ENCODE measurements at places on chromosomes 6 and 20.

- no peak for DNase-seq
Measured at GRCh38 chr6:167093406-167093921, 29.4 kb upstream of the CCR6 start.

- DNase-seq = no peak
Measured at GRCh38 chr6:169766232-169766631, 14.8 kb downstream of the ERMARD start.

DNA sequence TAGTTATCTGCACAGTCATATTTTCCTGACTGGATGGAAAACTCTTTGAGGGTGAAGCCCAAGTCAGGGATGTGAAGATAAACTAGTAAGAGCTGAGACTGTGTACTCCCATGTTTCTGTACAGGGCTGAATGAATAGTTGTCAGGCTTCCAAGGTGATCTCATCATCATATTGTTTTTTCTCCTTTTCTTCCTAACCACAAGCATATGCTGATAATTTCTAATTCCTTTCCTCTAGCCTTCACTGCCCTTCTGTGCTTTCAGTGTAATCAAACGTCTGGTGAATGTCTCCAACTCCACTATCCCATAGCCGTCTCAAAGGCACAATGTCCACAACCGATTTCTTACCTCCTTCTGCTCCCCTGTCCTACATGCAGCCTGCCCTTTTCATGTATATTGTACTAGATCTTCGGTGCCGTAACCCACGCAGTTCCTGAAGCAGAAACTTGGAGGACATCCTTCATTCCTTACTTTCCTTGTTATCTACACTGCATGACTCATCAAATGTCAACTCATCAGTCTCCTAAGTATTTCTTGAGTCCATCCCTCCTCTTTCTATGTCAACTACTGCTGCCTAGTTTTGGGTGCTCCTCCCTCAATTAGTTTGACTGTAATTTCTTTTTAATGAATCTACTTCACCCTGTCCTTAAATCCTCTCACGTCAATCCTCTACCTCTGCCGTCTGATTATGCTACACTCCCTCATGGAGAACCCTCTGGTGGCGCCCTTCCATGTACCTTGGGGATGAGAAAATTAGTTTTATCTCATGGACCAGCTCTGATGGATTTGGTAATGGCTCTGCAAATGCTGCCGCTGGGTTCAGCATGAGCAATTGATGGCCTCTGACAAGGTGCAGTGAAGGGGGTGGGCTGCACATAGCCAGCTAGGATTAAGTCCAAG, 21.9 kb downstream of the NCOA7 start:
- DNase-seq = peak; percentile 37

- DNase-seq = no peak
Measured at GRCh38 chr6:52065621-52066020, 21.8 kb downstream of the PKHD1 start.

GRCh38 chr6:14278006-14278405, 160.4 kb downstream of the CD83 start:
- no peak for DNase-seq

DNA sequence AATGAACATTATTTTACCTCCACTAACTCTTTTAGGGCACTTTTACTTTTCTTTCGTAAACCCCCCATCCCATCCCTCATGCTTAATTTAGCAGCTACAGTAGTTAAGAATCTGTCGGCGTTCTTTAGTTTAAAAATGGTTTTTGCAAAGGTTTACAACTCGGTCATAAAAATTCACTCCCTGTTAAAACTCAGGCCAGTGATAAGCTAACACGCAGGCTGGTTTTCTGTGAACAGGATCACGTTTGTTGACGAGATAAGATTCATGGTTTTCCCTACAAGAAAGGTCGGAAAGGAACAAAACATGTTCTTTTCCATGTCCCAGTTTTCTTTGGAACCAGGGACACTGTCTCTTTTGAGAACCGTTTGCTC, 101.1 kb downstream of the TOX2 start:
- no peak for DNase-seq

GRCh38 chr6:87702589-87702945, 534 bp upstream of the AKIRIN2 start:
- DNase-seq = no peak

DNA sequence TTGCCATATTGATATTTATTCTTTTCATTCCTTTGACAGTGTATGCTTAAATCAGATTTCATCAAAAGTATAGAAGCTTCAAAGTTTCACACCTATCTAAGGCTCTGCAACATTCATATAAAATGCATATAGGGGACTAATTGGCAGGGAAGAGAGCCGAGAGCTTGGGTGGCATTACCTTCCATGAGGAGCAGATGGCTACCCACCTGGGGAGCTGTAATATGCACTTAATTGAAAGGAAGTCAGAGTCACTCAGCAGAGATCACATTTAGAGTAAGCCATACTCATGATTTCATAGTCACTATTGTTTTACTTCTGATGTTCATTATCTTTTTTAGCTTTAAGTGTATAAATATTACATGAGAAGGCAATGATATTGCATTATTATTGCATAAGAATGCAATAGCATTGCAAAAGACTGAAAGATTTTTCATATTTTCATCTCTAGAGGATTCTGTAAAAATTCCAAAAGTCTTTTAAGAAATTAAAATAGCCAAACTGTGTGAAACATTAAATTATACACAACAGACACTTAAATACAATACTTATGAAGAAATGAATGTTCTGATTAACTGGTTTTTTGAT, 1305.2 kb downstream of the EPHA7 start:
- DNase-seq = no peak

DNA sequence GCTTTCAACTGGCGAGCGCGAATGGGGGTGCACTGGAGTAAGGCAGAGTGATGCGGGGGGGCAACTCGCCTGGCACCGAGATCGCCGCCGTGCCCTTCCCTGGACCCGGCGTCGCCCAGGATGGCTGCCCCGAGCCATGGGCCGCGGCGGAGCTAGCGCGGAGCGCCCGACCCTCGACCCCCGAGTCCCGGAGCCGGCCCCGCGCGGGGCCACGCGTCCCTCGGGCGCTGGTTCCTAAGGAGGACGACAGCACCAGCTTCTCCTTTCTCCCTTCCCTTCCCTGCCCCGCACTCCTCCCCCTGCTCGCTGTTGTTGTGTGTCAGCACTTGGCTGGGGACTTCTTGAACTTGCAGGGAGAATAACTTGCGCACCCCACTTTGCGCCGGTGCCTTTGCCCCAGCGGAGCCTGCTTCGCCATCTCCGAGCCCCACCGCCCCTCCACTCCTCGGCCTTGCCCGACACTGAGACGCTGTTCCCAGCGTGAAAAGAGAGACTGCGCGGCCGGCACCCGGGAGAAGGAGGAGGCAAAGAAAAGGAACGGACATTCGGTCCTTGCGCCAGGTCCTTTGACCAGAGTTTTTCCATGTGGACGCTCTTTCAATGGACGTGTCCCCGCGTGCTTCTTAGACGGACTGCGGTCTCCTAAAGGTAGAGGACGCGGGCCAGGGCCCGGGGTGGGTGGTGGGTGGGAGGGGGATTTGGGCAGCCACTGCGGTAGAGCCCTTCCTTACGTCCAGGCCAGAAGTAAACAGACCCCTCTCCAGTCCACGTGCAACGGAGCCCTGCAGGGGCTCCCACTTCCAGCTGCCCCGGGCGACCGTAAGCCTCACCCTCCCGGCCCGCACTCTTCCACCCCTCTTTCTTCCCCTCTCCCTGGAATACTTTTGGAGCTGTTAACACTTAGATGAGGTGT, 998 bp downstream of the BMP2 start:
- DNase-seq = no peak

DNA sequence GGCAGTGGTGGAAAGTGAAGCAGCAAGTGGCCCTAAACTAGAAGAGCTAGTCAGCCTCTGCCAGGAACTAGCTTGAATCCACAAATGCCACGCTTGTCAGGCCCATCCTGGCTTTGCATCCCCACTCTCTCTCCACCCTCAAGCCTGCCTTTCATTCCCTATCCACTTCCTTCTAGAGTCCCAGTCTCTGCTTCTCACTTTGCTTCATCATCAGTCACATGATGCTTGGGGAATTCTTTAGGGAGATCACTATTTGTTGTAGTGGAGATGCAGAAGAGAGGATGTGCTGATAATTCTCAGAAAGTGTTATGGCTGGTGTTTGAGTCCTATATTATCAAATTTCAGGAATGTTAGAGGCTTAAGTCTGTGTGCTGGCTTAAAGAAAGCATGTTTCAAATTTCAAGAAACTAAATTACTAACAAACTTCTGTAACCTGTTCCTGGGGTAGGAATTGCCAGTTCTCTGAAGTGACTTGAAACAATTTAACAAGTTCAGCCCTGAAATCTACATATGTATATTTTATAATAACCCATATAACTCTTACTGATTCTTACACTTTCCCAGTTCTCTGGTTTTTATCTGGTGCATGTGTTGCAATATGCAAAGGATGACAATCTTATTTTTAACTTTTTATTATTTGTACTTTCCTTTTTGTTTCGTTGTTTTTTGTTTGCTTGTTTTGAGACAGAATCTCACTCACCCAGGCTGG, 7.5 kb downstream of the TRIM39 start:
- DNase-seq = no peak

GRCh38 chr6:112232845-112233256, 21.5 kb downstream of the LAMA4 start:
- DNase-seq = no peak

DNA sequence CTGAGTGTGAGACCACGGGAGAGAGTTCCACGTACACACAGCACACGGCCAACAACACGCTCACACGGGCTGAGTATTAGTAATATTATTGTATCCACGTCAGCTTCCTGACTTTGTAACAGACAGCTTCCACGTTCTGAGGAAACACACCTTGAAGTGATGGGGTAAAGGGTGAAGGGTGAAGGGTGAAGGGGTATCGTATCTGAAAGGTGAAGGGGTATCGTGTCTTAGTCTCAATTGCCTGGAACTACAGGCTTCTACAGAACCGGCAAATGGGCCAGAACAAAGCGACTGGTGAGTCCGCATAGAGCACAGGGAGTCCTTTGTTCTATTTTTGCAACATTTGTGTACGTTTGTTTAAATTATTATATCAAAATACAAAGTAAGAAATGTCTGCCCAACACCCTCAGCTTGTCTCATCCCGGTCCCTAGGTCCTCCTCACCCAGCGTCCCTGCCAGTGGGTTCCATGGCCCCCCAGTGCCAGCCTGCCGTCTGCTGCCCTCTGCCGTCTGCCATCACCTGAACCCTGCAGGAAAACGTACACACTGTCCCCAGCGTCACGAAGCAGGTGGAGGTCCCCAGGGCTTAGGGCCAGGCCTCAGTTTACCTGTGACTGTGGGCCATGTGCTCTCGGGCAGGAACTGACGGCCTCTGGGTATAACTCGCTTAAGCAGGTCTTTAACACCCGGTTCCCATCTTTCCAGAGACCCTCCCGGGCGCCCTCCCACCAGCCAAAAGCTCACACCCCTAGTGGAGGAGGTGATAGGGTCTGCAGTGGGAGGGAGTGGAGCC, 4.4 kb upstream of the HELZ2 start:
- DNase-seq = no peak

- DNase-seq = no peak
Measured at GRCh38 chr20:2753461-2754040, 46.9 kb downstream of the CPXM1 start.

DNA sequence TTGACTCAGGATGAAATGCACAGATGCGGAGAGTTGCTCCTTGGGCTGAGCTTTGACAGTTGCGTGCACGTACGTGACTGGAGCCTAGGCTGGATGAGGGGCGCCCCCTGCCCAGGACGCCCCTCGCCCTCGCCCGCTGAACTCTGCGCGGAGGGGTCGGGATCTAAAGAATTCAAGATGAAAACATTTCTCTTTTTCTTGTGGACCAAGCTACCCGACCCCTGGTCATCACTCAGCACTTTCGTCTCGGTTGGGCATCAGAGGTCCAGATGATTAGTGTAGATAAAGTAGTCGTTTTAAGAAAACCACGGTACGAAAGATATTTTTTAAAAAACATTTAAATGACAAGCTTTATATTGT, 700 bp downstream of the DTD1 start:
- DNase-seq = no peak

DNA sequence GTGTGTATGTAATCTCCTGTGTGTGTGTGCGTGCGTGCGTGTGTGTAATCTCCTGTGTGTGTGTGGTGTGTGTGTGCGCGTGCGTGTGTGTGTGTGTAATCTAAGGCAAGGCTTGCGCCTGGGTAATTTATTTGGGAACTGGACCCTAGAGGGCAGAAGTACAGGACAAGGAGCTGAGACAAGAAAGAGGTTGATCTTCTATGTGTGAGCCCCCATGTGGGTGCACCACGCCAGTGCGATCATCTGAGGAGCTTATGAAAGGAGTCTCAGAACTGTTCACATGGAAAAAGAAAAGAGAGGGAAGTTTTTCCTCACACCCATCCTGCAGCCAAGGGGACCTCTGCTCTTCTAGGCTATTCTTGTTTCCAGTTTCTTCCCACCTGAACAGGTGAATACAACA, 220.1 kb upstream of the GGTLC1 start:
- no peak for DNase-seq

DNA sequence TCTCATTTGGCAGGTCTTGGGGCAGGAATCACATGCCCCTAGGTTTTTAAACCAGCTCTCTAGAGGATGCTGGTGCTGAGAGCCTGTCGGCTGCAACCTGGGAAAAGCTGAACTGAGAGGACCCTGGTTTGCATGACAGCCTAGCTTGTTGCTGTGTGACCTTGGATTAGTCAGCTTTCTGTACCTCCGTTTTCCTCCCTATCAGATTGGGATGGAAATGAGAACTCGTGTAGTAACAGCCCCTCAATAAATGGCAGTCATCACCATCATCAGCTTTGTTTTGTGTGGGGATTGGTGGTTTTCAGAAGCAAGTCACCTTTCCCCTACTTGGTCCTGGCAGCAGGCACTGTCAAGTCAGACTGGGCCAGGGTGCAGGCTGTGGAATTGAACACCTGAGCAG, 75.2 kb upstream of the MYL9 start:
- no peak for DNase-seq

DNA sequence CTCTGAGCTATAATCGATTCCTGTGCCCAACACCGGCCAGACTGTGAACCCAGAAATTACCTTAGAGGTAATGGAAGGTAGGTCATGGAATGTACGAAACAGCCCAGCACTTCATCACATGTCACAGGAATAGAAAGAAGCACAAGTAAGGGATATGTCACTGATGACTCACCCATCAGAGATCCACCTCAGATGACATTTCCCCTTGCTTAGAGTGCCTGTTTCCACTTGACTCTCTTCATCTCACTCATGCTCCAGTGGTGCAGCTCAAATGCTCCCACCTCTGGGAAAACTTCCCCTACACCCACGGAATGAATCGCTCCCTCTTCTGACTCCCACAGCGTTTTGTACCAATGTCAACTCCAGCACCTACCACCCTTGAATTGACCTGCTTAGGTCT, 381.6 kb upstream of the CNR1 start:
- no peak for DNase-seq

- DNase-seq = no peak
Measured at GRCh38 chr6:140036196-140036595, 661.7 kb upstream of the CITED2 start.
